Omental fat pad (tissue), 4 donors: ENCODE measurements at places on chromosomes 12 and 14.
A peak's percentile ranks its signal among the peaks of the same experiment; 100 is the strongest.

GRCh38 chr14:95553141-95553540, 18.3 kb downstream of the GLRX5 start:
- no peak for DNase-seq

DNA sequence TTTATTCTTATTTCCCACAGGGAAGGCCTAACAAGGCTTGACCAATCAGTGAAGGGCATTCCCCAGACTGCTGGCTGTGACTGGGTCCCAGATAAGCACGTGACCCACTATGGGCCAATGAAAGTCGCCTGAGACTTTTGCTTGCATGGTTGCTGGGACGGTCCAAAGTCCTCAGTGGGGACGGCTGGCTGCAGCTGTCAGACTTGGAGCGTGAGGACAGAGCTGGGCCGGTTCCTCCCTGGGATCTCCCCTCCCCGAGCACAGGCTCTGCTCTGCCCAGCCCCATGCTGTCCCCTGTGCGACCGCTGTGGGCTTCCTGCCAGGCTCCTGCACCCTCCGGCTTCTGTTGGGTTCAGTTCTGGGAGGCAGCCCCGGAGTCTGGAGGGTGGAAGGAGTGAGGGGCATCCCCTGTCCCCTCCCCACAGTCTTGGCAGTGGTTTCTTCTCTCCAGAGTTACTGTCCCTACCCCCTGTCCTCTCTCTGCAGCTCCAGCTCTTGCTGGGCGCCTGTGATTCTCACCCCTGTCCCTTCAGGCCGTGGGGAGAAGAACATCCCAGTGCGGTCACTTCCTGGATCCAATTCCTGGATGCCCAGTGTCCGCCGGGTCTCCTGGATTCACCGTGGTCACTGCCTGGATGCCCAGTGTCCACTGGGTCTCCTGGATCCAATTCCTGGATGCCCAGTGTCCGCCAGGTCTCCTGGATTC, 50.1 kb downstream of the GALNT9 start:
- no peak for DNase-seq

DNA sequence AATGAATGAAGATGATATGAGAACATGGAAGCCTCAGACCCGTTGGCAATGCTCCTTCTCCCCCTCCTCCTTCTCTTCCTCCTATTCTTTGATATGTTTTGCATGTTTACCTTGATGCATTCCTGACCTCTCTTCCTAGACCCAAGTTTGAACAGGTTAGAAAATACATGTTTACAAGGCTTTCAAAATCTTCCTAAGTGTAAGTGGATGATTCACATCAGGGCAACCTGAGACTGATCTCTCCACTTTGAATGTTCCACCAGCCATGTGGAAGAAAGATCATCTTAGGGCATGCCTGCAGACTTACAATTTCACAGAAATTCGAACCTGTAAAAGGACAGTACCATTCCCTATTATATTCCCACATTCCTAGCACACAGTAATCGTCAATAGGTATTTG, 18.0 kb upstream of the LDHB start:
- no peak for DNase-seq

GRCh38 chr12:96034621-96035282, 635 bp downstream of the LTA4H start:
- no peak for DNase-seq

DNA sequence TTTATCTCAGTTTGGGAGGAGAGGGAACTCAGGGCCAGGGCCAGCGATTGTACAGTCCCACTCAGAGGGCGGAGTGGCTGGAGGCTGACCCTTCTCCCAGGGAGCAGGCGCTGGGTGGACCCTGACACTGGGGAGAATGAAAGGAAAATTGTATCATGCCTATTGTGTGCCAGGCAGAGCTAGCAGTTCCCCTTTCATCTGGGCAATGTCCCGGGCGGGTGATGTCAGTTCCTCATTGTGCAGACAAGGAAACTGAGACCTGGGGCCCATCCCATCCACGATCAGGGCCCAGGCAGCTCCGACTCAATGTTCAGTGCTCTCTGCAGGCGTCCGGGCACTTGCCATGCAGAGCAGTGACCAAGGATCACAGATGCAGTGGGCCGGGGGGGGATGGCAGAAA, 101.9 kb upstream of the RTL1 start:
- DNase-seq, result no peak

- DNase-seq, result no peak
Measured at GRCh38 chr12:12128670-12129069, 57.9 kb downstream of the BCL2L14 start.

DNA sequence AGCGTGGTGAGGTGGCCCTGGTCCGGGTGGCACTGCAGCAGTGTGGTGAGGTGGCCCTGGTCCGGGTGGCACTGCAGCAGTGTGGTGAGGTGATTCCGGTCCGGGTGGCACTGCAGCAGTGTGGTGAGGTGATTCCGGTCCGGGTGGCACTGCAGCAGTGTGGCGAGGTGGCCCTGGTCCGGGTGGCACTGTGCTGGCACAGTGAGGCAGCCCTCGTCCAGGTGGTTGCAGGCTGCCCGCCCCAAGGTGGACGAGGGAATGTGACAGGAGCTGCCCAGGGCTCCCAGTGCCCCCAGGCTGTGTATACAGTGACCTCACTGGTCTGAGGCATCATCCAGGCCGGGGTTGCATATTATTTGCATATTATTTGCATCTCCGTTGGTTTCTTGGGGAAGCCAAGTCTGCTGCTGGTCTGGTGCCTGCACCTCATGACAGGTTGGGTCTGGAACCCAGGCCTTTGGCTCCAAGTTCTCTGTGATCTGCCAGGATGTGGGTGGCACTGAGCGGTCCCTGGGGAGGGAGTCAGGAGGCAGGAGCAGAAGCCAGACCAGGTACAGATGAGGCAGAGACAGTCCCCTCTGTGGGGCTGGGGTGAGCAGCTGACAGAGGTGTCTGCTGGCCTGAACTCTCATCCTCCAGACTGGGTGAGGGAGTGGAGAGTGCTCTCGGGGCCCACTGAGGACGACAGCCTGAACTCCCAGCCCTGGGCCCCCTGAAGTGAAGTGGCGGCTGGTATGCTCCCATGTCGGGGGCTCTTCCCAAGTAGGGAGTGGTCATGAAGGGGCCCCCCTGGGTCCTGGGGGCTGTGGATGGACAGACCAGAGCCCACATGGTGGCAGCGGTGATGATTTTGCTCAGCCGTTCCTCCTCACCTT, 79.3 kb downstream of the KIF26A start:
- no peak for DNase-seq

GRCh38 chr14:31241450-31242114, 34.0 kb upstream of the HECTD1 start:
- no peak for DNase-seq

DNA sequence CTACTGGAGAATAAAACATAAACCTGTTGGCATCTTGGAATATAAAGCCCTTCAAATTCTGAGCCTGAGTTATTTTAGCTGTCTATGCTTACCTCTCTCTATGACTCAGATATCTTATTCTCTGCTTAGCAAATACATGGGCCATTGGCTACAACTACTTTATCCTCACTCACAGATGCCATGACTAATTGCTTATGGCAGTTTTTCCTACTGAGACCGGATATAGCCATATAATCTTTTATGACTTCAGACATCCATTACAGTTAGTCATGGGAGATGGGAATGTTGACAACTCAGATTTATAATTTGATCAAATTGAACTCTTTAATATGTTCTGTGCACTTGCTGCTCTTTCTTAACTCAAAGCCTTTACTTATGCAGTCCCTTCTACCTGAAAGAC, 502.4 kb upstream of the ATP2B1 start:
- DNase-seq, result no peak

DNA sequence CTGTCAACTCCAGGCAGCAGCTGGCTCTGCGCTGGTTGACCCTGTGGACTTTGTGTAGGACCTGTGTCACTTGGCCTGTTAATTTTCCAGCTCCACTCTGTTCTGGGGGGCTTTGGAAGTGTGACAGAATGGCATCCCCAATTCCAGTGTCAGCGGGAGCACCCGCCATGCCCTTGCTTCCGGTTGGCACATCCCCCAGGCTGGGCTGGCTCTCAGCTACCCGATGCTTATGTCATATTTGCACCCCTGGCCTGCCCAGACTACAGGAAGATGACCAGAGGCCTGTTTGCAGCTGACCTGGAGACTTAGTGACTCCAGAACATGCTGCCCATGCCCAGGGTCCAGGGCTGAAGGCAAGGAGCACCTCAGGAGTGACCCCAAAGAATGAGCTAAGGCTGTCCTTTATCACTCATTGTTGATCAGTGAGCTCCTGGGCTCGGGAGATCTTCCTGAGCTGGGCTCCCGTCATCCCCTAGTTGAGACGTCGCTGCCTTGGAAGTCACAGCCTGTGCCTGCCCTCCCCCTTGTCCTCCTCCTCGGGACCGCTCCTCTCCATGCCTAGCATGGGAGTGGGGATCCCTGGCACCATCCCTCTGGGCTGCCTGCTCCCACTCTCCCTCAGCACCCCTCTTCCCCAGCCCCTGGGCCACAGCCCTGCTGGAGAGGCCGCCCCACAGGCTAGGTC, 163.4 kb upstream of the RTL1 start:
- DNase-seq, result peak; percentile 13
